ENCODE measurements at places on chromosomes 7 and 10.
A peak's percentile ranks its signal among the peaks of the same experiment; 100 is the strongest.

GRCh38 chr7:141511676-141512396 is 39.4 kb upstream of the AGK start:
- DNase-seq: no peak

DNA sequence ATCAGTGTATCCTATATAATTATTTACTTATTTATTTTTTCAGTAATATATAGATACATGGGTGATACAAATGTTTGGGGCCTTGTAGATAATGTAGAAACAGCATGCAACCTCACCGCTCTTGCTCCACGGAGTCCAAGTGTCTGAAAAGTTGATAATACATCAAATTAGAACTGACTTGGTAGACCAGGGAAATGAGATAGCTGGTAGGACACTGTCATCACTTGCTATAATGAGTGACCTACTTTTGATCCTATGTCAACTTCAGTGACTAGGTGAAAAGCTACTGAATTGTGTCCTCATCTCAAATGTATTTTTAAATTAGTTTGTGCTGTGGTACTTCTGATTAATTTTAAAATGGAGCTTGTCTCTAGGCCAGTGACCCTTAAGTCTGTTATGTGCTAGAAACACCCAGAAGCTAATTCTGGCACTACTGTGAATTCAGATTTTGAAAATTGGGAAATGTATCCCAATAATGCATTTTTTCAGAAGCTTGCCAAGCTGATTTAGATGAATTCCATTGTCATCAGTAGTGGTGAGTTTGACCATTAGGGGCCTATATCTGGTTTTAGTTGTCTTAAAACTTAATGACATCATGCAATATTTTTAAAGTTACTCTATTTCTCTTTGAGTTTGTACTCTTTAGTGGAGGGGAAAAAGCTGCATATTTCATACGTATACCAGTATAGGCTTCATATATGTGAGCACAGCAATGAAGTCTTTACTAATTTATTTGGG is 17.4 kb downstream of the CDK1 start:
- no peak for DNase-seq

DNA sequence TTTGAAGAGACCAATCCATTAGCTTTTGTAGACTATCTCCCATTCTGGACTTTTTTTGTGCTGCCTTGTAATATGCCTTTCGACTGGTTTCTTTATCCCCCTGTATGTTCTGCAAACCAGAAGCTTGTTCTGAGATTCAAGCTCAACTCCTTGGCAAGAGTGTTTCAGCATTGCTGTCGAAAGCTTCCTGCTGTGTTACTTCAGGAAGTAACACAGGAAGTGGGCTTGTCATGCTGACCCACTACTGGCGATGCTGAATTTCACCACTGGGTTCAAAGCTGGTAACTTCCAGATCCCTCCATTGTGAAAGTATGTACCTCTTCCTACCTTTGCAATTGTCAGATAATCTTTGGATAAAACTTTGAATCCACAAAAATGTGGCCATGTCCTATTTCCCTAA is 57.9 kb upstream of the INSYN2A start:
- no peak for DNase-seq

DNA sequence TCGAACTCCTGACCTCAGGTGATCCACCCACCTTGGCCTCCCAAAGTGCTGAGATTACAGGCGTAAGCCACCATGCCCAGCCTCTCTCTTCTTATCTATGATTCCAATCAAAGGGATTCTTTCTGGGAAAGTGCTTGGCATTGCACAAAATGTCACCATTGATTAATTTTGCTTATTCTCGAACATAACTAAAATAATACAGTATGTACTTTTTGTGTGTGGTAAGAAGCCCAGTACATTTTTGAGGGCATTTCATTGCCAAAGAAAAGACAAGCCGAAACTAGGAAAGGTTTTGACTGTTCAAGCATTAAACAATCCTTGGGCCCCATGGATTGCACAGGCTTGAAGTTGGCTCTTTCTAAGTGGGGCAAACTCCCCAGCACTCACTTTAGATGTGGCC is 18.3 kb upstream of the CACUL1 start:
- no peak for DNase-seq

- no peak for DNase-seq
Observed at GRCh38 chr10:77300682-77301302, 336.8 kb downstream of the KCNMA1 start.

DNA sequence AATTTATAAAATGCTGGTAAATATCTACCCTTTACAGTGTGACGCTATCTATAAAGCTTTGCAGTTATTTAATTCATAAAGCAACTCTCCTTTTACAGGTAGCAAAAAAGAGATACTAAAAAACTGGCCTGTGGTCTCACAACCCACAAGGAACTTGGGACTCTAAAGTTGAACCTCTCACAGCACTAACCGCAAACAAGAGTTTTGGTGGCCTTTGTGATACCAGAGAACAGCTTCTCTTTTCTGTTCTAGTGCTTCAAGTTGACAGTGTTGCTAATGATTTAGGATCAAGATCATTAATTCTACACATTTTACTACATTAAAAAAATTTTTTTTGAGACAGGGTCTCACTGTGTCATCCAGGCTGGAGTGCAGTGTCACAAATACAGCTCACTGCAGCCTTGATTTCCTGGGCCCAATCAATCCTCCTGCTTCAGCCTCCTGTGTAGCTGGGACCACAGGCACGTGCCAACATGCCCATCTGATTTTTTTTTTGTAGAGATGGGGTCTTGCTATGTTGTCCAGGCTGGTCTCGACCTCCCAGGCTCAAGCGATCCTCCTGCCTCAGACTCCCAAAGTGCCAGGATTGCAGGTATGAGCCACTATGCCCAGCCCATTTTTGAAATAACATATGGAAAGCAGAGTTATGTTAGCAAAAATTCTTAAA is 56.0 kb upstream of the ST8SIA6 start:
- no peak for DNase-seq

DNA sequence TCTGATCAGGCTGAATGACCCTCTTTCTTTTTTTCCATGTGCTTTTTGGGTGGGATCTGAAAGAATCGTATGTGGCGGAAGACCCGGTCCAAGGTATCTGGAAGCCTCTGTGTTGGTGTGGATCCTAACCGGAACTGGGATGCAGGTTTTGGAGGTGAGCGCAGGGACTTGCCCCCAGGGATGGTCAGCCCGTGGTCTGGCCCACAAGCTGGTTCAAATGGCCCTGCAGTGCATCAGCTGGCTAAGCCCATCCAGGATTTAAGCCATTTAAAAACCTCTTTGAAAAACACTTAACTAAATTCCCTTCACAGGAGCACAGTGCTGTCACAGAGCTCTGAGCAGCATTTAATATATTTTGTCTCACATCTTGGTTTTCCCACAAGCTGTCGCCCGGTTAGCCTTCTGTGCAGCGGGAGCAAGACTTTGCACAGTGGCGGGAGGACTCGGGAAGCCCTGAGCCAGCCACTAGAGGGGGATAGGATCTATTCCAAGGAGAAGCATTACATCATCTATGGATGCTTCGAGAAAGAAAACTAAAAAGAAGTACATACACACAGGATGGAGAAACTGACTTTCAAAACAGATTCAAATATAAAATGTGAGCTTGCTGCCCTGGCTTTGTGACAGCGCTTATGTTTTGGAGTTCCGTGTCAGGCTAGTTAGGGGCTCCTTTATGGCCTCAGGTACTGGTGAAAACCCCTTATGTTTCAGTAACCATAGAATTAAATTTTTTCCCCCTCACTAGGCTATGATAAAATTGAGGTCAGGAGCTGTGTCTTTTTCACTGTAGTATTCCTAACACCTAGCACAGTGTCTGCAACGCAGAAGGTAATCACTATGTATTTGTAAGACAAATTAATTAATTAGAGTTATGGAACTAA is 11.3 kb downstream of the CPA2 start:
- no peak for DNase-seq

DNA sequence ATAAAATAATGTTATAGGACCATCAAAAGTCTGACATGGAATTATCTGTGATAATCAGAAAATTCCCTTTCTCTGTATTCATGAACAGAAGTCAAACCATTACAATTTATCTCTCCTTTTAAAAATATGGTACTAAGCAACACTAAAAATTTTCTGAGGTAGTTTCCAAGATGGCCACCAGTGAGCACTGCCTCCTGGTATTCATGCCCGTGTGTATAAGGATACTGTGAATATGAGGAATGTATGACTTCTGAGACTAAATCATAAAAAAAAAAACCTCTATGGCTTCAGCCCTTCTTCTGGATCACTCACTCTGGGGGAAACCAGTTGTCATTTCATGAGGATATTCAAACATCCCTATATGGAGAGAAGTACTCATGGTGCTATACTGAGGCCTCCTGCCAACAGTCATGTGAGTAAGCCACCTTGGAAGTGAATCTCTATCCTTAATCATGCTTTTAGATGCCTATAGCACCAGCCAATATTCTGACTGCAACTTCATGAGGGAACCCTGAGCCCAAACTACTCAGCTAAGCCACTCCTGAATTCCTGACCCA is 41.1 kb downstream of the SIRT1 start:
- no peak for DNase-seq

DNA sequence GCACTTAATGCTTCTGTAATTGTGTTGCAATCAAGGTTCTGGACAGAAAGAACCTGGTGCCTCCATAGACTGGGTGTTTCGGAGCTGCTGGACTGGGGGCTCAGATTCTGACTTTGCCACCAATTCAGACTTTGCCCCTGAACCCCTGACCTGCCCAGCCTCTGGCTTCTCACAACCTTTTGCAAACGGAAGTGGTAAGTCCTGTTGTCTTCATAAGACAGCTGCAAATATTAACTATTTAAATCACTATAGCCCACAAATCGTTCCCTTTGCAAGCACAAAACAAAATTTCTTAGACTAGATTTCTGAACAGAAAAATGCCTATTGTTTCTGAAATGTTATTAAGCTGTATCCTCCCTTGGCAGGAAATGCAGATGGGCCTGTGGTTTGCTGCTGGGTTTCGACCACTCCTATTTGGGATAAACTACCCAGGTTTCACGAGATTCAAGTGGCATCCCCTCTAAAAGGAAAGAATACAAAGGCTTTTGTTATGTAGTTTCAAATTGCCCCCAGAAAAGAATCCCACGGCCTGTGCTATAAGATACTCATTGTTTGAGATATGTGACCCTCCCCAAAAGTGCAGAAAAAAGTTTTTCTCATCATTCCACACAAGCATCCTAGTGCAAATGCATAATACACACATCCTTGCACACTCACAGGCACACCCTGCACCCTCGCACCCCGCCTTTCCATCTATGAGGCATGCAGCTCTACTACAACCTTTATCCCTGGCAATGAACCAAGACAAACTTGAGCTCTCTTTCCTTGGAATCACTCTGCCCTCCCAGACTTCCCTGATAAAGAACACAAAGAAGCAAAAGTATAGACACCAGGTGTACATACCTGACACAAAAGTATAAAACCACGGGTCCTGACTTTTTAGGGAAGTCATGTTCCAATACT is 209.1 kb downstream of the PRPF18 start:
- DNase-seq: peak; percentile 35

DNA sequence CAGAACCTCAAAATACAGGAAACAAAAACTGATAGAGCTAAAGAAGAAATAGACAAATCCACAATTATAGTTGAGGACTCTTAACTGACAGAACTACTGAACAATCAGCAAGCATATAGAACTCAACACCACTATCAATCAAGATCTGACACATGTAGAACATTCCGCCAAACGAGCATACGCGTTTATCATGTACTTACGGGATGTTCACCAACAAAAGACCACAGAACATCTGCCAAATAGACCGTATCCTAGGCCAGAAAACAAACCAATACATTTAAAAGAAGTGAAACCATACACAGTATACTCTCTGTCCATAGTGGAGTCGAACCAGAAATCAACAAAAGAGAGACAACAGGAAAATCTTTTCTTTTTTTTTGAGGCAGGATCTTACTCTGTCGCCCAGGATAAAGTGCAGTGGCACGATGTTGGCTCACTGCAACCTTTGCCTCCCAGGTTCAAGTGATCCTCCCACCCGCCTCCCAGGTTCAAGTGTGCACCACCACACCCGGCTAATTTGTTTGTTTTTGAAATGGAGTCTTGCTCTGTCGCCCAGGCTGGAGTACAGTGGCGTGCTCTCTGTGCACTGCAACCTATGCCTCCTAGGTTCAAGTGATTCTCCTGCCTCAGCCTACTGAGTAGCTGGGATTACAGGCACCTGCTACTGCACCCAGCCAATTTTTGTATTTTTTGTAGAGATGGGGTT is 5.1 kb downstream of the GNA12 start:
- no peak for DNase-seq

GRCh38 chr10:103192451-103193106 is 493 bp downstream of the NT5C2 start:
- peak; percentile 73 for DNase-seq

- DNase-seq: no peak
Observed at GRCh38 chr10:119190353-119190752, 11.7 kb upstream of the PRDX3 start.

Data from CD4-positive, alpha-beta T cell treated with Interleukin-17A for 4 hours (primary cell).